Dorsolateral prefrontal cortex (tissue), 122 donors: ENCODE measurements at places on chromosomes 13 and 19.

DNA sequence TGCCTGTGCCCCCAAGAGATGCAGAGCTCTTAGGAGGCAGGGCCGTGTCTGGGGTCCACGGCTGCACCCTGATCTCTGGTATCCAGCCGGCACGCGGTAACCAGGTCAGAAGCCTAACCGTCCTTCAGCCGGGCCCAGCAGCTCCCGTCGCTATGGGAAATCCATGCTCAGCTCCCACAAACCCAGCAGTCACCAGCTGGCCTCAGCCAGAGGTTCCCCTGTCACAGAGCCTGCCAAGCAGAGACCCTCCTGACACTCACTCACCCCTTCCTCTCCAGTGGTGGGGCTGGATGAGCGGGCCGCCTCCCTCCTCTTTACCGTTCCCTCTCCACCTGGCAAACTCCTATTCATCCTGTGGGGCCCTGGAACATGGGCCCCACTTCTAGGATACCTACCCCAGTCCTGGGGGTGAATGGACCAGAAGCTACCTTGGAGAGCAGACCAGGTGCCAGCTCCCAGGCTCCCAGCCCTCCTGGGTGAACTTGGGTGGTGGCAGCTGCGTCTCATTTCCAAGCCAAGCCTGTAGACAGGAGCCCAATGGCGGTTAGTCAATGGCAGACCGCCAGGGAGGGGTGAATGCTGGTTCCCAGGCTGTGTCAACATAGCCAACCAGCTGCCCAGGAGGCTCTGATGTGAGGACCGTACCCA, 21.4 kb upstream of the TCF3 start:
- DNase-seq: no peak

GRCh38 chr19:873561-874041, 14.1 kb downstream of the CFD start:
- no peak for DNase-seq

DNA sequence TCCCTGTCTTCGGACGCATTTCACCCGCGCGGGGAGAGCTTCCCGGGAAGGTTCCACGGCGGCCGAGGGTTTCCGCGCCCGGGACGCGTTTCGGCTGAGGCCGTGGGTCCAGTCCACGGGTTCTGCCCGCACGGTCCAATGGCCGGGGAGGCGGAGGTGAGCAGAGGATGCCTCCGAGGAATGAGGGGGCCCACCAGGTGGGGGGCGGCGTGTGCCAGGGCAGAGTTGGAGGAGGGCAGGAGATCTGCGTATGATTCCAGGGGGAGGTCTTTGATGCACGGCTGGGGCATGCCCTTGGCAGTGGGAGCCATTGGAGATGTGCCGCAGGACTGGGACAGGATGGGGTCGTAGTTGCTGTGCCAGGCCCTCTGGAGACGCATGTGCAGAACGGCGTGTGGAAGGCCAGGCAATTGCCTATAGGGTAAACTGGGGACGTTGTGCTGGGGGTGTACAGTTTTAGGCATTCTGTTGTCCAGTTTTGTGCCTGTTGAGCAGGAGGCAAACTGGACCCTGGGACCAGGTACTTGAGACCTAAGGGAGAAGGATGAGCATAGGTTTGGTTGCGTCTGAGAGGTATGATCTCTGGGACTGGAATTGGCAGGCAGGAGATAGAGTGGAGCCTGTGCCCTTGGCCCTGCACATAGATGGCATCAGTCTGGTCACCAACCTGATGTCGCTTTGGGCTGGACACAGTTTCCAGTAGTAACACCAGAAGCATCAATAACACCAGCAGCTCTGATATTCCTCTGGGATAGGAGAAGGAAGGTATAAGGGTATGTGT, 751 bp downstream of the ZNF584 start:
- no peak for DNase-seq

DNA sequence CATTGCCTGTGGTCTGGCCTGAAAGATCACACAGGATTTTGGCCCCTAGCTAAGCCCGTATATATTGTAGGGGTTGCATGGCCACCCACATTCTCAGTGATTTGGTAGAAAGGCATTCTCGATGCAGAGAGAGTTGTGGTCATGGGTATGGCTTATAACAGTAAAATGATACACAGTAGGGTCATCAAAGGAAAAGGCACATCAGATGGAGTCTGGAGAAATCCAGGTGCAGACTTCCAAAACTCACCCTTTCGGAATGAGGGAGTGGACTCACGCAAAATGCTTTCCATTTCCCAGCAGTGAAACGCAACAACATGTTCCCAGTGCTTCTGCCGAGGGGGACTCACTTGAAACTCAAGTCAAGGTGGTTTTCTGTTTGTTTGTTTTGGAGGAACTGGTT, 802.5 kb upstream of the SLITRK1 start:
- no peak for DNase-seq

DNA sequence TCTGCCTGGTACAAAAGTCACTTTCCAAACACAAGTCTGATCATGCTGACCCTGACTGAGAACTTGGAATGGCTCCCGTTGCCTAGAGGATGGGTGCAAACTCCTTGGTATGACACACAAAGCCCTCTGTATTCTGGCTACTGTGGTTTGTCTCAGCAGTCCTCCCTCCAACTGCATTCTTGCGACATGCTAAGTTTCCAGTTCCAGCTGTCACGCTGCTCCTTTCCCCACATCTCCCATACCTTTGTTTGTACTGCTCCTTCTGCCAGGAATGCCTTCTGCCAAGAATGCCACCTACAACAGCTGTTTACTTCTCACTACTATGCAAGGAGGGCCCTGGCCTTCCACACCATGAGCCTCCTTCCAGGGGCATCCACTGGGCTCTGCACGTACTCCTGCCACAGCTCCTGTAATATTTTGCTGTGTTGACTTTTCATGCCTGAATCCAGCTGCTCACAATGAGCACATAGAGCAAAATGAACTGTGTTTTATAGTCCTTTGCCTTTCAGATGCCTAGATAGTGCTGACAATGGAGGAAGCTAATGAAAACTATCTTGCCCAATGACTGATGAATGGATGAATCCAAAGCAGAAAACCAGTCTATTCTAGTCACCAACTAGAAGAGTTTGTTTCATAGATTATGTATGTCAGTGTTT, 543.7 kb downstream of the EFNB2 start:
- DNase-seq: peak; percentile 28

- DNase-seq: no peak
These were observed 68.2 kb downstream of the ITGBL1 start for GRCh38 chr13:101520672-101521071.

GRCh38 chr19:14346279-14346678, 35.0 kb upstream of the ADGRE5 start:
- no peak for DNase-seq

- DNase-seq: no peak
These were observed 61.8 kb downstream of the RXFP2 start for GRCh38 chr13:31801088-31801487.

GRCh38 chr13:43983373-43983772, 103.7 kb downstream of the LACC1 start:
- DNase-seq: no peak

GRCh38 chr13:110116072-110116487, 190.9 kb downstream of the COL4A1 start:
- DNase-seq: no peak
